ENCODE measurements at places on chromosomes 12 and 14.
A peak's percentile ranks its signal among the peaks of the same experiment; 100 is the strongest.

DNA sequence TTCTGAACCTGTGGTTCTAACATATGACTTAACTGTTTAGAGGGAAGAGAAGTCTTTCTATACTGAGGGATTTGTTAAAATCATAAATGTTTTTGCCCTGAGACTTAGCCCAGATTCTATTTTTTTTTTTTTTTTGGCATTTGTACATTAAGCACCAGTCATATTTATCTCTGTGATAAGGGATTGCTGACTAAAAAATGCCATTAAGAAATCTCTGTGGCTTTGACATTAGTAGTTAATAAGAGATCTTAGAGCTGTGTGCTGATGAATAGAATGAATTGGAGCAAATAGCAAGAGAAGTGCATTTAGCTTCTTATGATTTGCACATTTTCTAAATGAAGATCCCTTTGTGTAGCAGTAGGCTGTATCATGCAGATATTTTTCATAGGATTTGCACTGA lies 32.5 kb downstream of the NFYB start:
- DNase-seq: no peak

- DNase-seq: no peak
Observed at GRCh38 chr14:99531251-99532096, 50.3 kb downstream of the CCNK start.

GRCh38 chr12:2300886-2301285 lies 248.1 kb downstream of the CACNA1C start:
- DNase-seq: no peak

DNA sequence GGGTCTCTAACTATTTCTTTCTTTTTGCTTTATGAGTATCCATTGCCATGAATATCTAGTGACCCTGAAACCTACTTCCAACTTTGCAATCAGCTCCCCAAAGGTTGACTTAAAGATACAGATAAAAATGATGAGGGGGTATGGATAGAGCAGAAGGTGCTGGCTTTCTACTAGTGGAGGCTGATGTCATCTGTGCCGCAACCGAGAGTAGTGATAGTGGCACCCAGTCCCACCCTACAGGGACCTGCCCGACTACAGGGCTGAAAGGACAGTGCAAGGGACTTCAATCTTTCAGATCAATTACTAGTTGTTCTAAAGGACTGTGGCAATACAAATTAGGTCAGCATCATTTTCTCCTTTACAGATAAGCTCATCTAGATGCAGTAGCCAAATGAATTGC lies 806.0 kb downstream of the VRK1 start:
- peak; percentile 17 for DNase-seq

- DNase-seq: no peak
Observed at GRCh38 chr12:2477009-2477766, 317.6 kb upstream of the FKBP4 start.

GRCh38 chr12:121618659-121619233 lies 7.6 kb upstream of the ORAI1 start:
- no peak for DNase-seq

DNA sequence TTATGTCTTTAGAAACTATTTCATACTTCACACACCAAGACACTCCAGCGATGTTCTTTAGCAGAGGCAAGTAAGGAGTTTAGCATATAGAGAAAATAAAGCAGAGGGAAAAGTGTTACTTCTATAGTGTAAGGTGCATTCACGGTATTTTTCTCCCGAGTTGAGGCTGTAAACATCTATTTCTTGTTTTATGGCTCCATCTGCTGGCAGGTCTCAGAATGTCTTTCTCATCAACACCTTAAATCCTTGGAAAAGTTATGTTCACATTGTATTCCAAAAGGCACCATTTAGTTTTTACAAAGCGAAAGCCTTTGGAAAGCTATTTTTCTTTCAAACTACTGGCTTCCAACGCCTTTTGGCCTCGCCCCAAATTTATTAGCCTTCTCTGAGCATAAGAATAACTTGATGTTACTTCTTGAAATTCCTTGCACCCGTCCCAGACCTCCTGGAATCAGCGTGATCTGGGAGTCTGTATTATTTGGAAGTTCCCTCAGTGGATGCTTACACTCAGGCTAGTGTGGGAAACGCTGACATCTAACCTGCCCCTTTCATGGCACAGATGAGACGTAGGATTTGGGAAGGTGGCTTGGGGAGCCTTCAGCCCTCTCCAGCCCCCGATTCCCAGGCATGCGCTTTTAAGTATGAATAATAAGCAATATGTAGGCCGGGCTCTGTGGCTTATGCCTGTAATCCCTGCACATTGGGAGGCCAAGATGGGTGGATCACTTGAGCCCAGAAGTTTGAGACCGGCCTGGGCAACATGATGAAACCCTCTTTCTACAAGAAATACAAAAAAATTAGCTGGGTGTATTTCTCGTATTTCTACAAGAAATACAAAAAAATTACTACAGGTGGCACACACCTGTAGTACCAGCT lies 1.9 kb upstream of the PIWIL1 start:
- no peak for DNase-seq

DNA sequence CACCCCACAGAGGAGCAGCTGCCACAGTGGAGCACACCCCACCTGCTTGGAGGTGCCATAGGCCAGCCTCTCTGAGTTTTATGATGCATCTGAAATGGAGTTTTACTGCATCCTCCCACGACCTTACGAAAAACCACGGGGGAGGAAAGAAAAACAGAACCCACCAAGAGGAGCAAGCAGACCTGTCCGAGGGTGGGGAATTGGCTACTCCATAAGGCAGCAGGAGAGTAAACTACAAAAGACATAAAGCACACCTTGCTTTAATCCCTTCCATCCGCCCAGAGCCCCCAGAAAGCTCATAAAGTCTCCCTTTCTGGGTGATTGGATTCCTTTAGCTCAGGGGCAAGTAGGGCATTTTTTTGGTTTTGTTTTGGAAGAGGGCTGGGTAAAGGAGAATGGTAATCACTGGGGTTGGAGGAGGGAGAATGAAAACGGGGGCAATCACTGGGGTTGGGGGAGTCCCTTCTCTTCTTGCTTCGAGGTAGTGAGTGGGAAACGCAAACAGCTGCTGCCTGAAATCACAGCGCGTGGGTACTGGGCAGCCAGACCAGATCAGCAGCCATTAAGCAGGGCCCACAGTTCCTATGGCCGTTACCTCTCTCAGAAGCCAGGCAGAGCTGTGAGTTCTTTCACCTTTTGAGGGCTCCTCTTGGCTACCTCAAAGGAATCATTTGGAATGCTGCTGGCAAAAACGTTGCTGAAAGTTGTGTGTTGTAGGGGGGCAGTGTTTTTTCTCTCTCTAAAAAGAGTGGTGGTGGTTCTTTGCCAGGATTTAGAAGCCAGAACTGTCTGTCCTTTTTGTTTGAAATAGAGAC lies 433.6 kb downstream of the ZFP36L1 start:
- DNase-seq: no peak

- DNase-seq: no peak
Observed at GRCh38 chr12:19895246-19896020, 456.1 kb downstream of the AEBP2 start.

DNA sequence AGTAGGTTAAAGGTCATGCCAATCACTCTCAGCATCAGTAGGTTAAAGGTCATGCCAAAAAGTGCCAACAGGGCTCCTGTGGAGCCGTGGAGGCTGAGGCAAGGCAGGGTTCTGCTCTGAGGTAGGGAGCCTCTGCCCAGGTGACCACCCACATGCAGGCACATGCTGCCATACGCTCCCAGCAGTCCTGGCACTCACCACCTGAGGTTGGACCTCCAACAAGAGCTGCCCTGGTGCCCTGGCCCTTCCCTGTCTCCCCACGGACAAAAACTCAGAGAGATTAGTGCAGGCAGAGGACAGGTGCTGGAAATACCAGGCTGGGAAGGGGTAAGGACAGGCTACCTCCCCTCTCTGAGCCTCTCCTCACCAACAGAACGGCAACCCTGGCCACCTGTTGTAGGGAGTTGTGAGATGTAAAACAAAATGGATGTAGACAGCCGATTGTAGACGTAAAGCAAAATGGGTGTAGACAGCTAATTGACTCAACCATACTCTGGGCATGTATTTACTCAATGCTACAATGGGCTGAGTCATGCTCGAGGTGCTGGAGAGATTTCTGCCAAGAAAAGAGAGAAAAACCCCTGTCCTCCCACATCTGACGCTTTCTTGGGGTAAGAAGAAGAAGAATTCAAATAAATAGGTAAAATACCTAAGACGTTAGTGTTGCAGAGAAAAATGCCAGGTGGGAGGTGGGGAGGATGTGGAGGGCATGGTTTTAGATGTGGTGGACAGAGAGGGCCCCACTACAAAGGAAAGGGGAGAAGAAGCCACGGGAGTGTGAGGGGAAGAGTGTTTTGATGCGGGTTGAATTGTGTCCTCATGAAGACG lies 32.4 kb downstream of the LTBP2 start:
- DNase-seq: no peak

DNA sequence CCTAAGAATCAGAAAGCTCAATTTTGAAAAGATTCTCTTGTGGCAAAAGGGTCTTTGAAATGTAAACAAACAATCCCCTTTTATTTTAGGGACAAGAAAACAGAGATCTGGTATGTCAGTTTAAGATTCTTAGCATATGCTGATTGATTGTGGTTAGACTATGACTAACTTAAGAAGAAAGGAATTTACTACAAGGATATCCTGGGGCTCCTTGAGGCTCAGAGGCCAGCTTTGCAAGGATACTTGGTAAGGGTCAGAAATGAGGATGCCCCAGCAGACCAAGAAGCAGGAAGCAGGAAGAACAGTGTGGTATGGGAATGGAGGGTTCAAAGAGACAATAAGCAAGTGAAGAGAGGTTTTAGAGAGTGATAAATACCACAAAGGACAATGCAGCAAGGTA lies 474.6 kb downstream of the ETNK1 start:
- no peak for DNase-seq

- DNase-seq: no peak
Observed at GRCh38 chr12:98819821-98820404, 174.8 kb downstream of the APAF1 start.

- DNase-seq: no peak
Observed at GRCh38 chr14:28785096-28785952, 18.7 kb downstream of the FOXG1 start.

DNA sequence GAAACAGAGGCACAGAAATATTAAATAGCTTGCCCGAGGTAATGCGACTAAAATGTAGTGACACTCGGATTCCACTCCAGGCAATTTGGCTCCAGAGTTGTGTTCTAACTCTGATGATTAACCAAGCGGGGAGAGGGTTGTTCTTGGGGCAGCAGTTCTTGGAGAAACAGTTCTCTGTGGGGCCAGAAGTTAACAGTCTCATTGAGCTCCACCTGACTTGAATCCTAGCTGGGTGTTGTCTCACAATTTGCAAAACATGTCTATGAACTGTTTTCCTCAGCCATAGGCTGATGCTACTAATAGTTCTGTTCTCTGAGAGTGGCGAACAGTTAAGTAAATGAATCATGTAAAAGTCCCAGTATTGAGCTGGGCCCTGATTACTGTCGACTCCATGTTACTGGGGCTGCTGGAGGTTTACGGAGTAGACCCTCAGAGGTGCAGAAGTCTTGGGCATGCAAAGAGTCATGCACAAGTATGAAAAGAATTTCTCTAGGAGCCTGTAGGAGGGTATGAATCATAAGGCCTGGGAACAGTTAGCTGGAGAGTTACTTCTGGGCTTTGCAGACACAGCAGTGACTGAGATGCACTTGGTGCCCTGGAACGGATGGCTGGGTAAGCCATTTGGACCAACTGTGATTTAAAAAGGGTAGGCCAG lies 15.4 kb upstream of the NIN start:
- DNase-seq: no peak

DNA sequence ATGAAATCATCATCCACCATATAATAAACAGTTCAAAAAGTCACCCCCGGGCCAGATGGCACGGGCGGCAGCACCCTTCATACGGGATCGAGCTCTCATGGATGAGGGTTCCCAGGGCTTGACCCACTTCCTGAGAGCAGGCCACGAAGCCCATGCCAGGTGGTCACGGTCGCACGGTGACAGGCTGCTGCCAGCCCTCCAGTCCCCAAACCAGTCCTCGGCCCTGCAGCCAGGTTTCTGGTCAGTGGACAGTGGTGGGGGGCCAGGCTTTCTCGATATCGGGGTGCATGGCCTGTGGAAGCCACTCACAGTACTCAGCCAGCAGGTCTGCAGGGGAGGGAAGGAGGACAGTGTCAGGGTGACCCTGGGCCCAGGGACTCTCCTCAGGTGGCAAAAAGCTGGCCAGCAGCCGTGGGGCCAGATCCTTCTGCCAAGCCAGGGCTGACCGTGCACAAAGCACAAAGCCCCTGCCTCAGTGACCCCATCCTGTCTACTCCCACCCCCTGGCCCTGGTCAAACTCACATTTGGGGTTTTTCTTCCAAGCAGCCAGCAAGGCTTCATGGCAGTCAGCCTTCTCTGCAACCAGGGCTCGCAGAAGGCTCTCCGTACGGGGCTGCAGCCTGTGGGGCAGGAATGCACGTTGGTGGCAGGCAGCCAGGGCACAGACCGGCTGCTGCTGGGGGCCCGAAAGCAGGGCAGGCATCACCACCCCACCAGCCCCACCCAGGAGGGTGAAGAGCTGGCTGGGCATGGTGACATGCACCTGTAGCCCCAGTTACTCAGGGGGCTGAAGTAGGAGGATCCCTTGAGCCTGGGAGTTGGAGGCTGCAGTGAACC lies 33.3 kb upstream of the UBC start:
- no peak for DNase-seq

DNA sequence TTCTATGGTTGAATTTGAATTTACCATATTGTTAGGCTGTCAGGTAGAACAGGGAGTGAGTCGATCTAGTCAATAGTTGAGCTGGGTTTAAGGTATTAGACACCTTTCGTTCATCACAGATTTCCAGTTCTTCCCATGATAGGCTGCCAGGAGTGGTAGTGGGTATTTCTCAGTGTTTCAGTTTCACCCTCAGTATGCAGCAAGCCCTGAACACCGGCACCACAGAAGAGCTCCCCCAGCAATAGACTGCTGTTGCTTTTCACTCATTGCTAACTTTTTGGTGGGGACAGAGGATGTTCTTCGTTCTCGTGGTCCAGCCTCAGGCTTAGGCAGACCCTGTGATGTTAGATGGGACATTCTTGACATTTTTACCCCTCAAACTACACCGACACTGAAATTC lies 164.6 kb downstream of the PTPRO start:
- no peak for DNase-seq

GRCh38 chr14:57245941-57246340 lies 22.8 kb downstream of the EXOC5 start:
- no peak for DNase-seq

GRCh38 chr14:103006991-103007520 lies 50.3 kb downstream of the CDC42BPB start:
- DNase-seq: no peak

GRCh38 chr12:128474916-128475315 lies 207.9 kb downstream of the TMEM132C start:
- no peak for DNase-seq

DNA sequence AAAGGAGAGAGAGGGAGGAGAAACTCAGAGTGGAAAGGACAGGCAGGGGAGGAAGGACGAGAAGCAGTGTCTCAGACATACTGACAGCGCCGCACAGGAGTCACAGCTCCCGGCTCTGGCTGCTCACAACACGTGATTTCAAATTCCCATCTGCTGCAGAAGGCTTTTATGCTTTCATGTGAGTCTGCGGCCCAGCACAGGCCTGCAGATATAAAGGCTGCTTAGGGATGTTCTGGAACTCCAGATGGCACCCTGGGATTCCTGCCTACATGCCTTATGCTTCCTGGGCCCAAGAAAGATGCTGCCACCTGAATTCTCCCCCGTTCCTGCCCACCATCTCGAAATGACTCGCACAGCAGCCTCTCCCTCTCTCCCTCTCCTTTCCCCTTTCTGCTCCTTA lies 89.6 kb downstream of the NUAK1 start:
- DNase-seq: no peak

- no peak for DNase-seq
Observed at GRCh38 chr14:96584199-96584906, 82.2 kb downstream of the PAPOLA start.

Measured in activated CD8-positive, alpha-beta memory T cell treated with anti-CD3 and anti-CD28 coated beads for 1 hour (primary cell).